ENCODE measurements at places on chromosomes 16 and 17. TPM values are rescaled to one million over a fixed set of nuclear protein-coding genes. Genes with fewer than 3 reads are reported as not detected.

C16orf96 gene
- not detected for total RNA-seq

TMED6 gene
- not detected for total RNA-seq

C16orf92 gene
- not detected for total RNA-seq

ALOXE3 gene
- total RNA-seq: under 0.01 TPM

TMEM114 gene
- not detected for total RNA-seq
